Hepatic stellate cell (primary cell): ENCODE measurements at places on chromosomes 7 and 10.
A peak's percentile ranks its signal among the peaks of the same experiment; 100 is the strongest.

GRCh38 chr7:46290374-46291049 lies 369.4 kb upstream of the IGFBP3 start:
- no peak for DNase-seq

DNA sequence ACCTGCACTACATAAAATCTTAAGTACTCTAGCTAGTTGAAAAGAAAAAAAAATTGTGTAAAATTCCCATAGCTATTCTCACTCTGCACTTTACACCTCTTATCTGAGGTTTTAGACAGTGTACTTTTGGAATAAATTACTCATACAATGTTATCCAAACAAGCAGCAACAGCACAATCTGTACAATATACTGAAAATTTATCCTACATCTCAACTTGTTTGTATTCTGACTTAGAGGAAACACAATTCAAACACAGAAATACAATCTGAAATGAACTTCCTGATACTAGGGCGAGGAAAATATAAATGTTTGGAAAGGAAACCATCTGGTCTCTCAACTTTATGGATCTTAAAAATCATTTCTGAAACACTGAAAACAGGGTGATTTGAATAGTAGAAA lies 381.7 kb downstream of the THSD7A start:
- DNase-seq, result no peak

DNA sequence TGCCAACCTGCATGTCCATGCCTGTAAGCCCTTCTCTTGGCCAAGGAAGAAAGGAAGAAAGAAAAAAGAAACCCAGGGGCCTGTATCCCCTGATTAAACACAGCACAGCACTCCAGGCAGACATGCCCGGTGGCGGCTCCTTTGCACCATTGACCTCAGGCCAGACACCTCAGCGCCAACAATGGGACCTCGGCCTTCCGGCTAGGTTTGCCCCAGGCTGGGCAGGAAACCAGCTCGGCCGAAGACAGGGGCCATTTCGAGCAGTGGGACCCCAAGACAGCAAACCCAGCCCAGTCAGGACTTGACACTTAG lies 2.8 kb downstream of the HOXA10 start:
- DNase-seq, result no peak

- no peak for DNase-seq
These were observed 291.2 kb downstream of the AUTS2 start for GRCh38 chr7:69889338-69889975.

DNA sequence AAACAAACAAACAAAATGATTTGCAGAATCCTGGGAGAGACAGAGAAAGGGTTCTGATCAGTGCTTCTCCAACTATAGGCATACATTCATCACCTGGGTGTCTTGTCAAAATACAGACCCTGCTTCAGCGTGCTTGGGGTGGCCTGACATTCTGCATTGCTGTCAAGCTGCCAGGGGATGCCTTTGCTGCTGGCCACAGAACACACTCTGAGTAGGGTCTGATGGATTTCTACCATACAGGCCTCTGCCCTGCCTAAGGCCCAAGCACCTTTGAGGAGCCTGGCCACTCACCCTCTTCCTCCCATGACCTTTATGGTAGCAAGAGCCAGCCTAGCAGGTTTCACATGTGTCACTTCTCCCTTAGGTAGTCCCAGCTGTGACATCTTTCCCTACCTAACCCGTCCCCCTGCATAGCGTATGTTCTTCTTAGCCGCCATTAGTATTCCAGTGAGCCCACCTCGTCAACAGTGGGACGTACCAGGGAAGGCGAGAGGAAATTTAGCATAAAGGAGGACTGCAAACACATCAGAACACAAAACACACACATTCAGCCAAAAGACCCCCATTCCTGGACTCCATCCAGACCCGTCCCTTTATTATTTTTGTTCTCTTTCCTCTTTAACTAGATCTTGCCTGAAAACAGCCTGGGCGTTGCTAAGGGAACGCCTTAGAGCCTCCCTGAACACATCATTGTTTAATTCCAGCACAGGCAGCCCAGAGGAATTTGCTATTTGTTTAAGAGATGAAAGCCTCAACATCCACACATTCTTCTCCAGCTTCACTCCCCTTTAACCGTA lies 43.9 kb upstream of the PODXL start:
- DNase-seq, result peak; percentile 78

DNA sequence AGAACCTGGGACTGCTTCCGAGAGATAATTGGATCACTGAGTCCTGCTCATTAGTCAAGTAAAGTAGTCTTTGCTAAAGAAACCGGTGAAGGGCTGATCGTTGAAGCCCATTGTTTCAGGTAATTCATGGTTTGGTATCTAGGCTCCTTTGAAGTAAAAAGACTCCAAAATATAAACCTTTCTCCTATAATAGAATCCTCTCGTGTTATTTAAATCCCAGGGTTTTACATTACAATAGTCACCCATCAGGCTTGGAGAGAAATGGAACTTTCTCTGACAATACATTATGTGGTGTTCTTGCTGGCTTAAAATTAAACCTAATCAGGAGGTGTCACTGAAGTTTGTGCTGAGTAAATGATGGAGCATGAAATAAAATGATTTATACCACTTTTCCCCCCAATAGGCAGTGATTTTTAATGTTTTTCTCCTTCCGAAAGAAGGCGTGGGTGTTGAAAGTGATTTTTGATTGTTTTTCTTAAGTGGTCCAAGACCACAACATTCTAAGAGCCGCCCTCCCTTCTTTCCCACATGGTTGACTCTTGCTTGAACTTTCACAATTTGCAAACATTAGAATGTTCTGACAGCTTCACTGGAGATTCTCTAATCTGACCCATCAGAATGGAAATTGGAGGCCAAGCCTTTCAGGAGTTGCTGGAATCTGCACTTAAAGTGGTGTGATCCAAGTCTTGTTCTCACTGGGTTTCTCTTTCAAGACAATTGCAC lies 44.2 kb downstream of the LRMDA start:
- DNase-seq, result no peak

DNA sequence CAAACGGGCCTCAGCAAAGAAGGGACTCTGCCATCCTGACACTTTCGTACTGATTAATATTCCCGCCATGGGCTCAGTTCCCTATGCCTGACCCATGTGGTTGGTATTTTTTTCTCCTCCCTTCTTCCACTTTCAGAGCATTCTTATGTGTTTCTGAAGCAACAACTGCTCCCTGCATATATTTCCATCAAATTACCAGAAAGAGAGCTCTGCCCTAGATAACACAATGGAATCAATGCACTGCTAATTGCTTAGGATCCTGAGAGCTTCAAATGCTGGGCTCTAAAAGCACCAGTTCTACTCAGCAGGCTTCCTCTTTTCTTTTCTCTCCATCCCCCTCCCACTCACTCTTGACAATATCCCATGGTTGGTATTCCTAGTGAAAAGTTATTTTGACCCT lies 5.3 kb downstream of the TECTB start:
- no peak for DNase-seq

DNA sequence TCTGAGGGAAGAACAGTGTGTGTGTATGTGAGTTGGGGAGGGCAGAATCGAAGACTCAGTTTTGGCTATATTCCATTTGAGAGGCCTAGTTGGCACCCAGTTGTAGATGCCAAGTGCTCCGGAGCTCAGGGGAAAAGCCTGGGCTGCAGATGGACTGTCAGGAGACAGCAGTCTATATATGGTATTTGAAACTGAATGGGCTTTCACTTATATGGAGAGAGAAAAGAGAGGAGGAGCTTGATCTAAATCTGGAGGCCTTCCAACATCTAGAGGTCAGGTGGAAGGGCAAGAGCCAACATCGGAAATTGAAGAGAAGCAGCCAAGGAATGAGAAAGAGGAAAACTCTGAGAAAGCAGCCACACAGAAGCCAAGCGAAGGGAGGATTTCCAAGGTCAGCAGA lies 350.8 kb upstream of the BMPER start:
- DNase-seq, result no peak

GRCh38 chr7:2526659-2527504 lies 7.3 kb downstream of the LFNG start:
- no peak for DNase-seq

GRCh38 chr7:1531263-1531978 lies 919 bp downstream of the MAFK start:
- no peak for DNase-seq

DNA sequence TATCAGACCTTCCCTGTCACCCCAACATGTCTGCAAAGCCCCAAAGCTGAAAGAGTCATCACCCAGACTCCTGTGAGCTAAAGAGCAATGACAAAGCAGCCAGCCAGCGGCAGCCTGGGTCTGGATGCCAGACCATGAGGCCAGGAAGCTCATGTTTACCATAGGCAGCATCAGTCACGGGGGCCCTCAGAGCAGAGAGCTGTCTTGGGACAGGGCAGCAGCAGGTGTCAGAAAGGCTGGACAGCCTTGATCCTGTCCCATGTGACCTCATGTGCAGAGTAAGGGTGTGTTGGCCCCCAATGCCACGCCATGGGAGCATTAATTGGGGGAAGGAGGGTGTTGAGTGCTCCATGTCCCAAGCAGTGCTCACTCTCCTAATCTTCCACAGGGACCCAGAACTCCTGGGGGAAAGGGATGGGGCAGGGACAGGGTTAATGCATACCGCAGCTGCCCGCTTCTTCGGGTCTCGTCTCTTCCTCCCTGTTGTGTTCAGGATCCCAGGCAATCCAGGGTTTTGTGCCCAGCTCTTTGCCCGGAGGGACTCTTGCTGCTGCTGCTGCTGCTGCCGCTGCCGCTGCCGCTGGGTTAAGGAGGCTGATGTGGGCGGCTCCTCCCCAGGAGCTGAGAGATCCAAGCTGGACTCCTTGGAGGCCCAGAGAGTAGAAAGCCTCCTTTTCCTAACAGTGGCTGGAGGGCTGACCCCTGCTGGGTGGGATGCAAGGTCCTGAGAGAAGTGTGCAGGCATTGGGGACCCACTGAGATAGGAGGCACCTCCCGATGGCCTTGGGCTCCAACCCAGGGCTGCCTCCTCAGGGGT lies 7.1 kb downstream of the CCDC201 start:
- no peak for DNase-seq

DNA sequence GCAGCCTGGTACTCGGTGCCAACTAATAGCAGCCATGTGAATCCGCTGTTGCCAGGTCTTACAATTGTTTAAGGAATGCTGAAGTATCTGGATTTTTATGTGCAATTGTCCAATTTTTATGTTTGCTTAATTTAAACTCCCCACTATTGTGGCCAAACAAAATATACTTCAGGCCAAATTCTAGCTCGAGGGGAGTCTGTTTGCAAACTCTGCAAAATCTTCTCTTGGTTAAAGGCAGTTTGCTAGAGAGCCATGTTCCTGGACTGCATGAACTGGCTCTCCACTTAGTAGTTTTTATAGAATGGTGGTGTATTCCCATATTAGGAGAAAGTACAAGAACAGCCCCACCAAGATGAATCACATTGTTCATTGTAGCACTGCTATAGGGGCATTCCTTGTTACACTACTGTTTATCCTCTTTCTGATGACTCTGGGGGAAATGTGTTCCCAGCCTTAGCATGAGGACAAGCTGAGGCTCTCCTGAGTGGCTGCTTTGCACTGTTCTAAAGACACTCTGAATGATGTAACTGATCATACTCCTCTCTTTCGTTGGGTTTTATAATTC lies 178.0 kb upstream of the GLI3 start:
- DNase-seq, result no peak

DNA sequence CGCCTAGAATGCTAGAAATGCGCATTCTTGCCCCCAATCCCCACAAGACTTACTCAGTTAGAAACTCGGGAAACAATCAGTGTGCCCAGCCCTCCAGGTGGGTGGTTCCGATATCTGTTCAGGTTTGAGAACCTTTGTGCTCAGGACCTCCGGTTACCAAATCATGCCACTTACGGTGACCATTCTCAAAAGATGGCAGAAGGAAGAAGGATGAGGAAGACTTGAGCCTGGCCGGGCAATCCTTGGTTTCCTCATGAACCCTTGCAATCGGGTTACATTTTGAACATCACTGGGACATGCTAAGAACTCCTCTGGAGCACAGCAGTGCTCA lies 52.1 kb downstream of the RBM17 start:
- no peak for DNase-seq

GRCh38 chr10:99532687-99533495 lies at the start of gene NKX2-3:
Gene NKX2-3 (plus strand): TSS chr10:99532942. CDS start chr10:99533132, 190 bp downstream.
- no peak for DNase-seq

- no peak for DNase-seq
These were observed 345.2 kb downstream of the GPR37 start for GRCh38 chr7:124420367-124420766.

DNA sequence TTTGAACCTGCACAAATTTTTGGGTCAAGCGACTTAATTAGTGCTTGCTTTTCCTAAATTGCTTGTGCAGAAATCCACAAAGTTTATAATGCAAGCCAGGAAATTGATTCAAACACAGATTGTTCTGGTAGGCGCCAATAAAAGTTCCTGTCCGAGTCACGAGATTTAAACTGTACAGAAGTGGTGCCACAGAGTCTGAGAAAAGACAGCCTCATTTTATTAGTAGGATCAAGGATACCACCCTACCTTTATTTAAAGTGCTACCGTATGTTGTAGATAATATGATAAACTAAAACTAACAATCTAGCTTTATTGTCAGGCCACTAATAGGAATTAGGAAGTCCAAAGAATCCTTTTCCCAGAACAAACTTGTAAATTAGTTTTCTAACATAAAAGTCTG lies 696.7 kb downstream of the TNS3 start:
- no peak for DNase-seq

DNA sequence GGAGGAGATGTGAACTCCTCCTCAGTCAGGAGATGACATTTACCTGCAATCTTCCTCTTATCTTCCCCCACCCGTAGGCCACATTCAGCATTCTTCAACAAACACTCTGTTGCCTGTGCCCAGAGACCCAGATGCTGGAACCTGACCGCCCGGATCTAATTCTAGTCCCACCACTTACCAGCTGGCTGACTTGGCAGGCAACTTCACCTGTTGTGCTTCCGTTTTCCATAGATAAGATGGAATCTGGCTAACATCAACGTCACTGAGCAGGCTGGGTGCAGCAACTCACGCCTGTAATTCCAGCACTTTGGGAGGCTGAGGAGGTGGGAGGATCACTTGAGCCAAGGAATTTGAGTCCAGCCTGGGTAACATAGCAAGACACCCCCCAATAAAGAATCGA lies 21.3 kb upstream of the FXYD4 start:
- no peak for DNase-seq

- no peak for DNase-seq
These were observed 136.3 kb upstream of the ANK3 start for GRCh38 chr10:60525716-60526585.

GRCh38 chr7:41881331-41882130 lies 178.6 kb upstream of the INHBA start:
- DNase-seq, result peak; percentile 59

- DNase-seq, result peak; percentile 73
These were observed 12.2 kb upstream of the RSBN1L start for GRCh38 chr7:77684030-77684429.

DNA sequence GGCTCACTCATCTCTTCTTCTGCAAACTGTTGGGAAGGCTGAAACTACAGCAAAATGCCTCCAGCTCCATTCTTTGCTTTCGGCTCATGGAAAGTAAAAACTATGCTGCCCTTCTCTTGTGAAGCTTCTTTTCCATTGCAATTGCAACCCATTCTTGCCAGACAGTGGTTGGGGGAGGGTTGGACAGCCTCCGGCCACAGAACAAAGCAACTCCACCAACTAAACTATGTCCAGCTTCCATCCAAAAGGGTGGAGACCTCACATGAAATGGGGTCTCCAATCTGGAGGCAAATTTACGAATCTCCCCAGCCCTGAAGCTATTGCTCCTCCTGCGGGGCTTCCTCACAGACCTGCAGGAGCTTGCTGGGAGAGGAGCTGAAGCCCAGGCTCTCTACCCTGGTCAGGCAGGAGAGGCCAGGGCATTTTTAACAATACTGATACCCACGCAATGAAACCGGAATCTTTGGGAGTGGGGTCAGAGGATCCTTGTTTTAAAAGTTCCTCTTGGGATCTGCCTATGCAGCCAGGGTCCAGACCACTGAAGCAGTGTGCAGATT lies 549 bp downstream of the GPNMB start:
- no peak for DNase-seq
